Type B pancreatic cell (in vitro differentiated cells): ENCODE measurements at places on chromosomes 1 and 21. TPM values are rescaled to one million over a fixed set of nuclear protein-coding genes. Genes with fewer than 3 reads are reported as not detected.
A peak's percentile ranks its signal among the peaks of the same experiment; 100 is the strongest.

DNA sequence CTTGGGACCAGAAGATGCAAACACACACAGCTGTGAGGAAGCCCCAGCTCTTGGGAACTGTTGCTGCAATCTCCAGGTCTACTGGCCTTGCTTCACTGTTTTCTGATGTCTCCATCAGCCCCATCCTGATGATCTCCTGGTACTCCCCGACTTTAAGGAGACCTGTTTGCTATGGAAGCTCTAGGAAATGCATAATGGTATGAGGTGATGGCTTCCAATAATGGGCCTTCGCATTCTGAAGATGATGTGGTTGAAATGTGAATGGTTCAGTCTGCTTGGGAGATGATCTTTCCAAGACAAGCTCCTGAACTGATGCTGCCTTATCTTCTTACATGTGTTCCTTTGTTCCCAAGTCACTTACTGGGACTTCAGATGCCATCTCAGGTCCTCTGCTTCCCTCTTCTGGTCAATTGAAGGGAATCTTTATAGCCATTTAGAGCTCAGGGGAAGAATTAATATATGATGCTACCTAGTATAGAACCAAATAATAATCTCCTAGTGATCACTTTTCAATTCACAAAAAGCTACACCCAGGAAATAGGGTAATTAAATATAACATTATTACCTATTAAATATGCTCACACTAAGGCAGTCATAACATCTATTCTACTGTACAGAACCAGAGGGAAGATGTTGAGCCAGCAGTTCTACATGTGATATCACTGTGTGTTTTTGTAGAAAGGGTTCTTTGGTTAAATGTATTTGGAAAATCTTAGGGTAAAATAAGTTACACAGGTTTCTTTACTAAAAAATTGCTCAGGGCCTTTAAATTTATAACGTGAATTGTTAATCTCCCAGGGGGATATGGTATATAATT lies 73.9 kb upstream of the VTCN1 start:
- no peak for DNase-seq

- DNase-seq = no peak
Measured at GRCh38 chr1:186960861-186961260, 132.1 kb downstream of the PLA2G4A start.

GRCh38 chr1:96688767-96689166 lies 32.8 kb upstream of the PTBP2 start:
- DNase-seq = no peak

GRCh38 chr21:44846485-44847260 lies 26.8 kb downstream of the PTTG1IP start:
- DNase-seq = no peak

The S100A11 gene
- total RNA-seq = 511 and 1,438 TPM in 2 replicates

The LDLRAP1 gene
- 20.7 and 21.3 TPM in 2 replicates for total RNA-seq

The KRTAP13-2 gene
- total RNA-seq = not detected in 2 replicates

DNA sequence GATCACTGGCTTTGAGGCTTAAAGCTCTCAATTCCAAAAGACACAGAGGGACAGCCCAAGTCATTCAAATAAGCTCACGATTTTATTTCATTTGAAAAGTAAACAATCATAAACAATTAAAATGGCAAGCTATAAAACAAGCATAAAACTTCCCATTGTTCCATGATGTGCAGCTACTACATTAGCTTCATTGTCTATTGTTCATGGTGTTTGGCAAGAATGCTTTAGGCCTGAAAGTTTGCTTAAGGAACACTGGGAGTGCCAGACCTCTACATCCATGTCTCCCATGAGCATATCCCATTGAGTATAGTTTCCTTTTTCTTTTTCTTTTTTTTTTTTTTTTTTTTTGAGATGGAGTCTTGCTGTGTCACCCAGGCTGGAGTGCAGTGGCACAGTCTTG lies 286.1 kb upstream of the ESRRG start:
- DNase-seq = no peak

DNA sequence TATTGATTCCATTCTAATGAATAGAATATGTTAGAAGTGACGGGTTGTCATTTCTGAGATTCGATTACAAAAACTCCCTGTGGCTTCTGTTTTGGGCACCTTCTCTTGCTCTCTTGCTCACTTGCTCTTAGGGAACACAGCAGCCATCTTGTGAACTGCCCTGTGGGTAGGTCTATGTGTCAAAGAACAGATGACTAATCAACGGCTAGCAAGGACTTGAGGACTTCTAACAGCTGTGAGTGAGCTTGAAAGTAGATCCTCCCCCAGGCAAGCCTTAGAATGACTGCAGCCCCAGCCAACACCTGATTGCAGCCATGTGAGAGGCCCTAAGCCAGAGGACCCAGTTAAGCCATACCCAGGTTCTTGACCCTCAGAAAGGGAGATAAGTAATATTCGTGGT lies 49.3 kb downstream of the AZIN2 start:
- DNase-seq = peak; percentile 24

DNA sequence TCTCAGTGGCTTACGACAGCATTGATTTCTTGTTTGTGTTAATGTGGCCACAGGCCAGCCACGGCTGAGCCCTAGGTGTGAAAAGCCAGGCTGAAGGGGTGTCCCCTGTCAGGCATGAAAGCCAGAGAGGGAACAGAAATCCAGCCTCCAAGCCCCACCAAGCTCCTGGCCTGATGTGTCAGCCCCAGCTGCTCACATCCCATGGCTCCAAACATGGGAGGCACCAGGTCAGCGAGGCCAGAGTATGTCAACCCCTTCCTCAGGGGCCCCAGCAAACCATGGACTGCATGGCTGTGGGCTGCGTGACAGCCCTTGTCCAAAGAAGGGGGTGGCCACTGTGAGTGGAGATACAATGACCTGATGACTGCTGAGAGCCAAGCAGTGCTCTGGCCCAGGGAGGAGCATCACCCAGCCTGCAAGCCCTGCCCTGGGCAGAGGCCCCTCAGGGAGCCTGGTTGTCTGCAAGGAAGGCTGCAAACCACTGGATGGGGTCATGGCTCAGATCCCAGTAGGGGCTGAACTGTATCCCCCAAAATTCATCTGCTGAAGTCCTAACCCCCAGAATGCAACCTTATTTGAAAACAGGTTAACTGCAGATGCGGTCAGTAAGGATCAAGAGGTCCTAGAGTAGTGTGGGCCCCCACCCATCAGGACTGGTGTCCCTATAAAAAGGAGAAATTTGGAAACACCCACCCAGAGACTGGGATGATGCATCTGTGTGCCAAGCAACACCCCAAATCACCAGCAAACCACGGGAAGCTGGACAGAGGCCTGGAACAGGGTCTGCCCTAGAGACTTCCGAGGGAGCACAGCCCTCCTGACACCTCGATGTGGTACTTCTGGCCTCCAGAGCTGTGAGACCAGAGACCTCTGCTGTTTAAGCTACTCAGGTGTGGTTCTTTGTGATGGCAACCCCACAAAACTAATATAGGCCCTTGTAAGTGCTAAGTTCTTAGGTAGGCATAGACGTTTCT lies 3.3 kb upstream of the MX2 start:
- peak; percentile 43 for DNase-seq

GRCh38 chr1:50251702-50252101 lies 143.0 kb downstream of the ELAVL4 start:
- no peak for DNase-seq

DNA sequence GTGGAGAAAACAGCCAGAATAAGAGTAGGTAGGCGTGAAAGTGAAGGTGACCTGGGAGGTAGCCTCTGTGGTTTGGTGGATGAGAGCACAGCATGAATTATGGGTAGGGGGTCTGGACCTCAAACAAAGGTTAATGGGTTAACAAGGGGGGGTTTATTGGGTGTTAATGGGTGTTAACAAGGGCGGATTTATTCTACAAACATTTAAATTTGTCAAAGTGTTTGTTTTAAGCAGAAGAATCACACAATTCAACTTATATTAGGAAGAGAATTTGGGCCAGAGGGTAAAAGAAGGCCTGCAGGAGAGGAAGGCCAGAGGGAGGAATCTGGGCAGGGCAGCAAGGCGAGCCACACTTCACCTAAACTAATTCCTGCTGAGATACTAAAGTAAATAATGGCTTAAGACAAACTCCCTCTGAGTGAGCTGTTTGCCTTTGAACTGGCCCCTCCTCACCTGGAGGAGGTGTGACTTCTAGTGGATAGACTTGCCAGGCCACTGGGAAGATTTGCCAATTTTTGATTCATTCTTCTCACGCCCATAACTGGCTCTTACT lies 191.7 kb downstream of the GIPC2 start:
- DNase-seq = no peak

GRCh38 chr21:14554948-14555347 lies 8.8 kb upstream of the SAMSN1 start:
- no peak for DNase-seq

DNA sequence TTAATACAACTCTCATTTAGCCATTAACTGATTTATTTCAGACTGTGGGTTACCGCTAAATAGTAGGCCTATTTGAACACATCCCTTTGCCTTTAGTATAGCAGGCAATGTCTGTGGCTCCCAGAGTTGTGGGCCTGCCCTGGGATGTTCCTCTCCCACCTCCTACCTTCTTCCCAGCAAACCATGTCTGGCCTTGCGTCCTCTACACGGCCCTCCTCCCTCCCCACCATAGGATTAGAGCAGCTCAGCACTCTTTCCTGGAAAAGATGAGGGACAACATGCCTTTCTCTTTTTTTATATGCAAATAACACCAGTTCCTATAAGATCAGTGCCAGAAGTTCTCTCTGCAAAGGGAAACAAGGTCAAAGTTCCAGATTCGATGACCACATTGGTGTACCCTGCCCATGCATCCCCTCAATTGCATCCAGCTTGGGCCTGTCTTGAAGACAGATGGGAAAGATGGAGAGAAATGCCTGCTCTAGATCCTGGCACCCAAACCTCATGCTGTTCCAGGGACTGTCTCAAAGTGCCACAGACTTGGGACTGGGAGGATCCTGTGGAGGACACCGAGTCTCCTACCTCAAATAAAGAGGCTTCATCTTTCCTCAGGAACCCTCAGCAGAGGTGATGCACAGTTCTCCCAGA lies 57.2 kb downstream of the CD46 start:
- no peak for DNase-seq
